Smooth muscle cell of the brain vasculature (primary cell): ENCODE measurements at places on chromosomes 2 and 18.

DNA sequence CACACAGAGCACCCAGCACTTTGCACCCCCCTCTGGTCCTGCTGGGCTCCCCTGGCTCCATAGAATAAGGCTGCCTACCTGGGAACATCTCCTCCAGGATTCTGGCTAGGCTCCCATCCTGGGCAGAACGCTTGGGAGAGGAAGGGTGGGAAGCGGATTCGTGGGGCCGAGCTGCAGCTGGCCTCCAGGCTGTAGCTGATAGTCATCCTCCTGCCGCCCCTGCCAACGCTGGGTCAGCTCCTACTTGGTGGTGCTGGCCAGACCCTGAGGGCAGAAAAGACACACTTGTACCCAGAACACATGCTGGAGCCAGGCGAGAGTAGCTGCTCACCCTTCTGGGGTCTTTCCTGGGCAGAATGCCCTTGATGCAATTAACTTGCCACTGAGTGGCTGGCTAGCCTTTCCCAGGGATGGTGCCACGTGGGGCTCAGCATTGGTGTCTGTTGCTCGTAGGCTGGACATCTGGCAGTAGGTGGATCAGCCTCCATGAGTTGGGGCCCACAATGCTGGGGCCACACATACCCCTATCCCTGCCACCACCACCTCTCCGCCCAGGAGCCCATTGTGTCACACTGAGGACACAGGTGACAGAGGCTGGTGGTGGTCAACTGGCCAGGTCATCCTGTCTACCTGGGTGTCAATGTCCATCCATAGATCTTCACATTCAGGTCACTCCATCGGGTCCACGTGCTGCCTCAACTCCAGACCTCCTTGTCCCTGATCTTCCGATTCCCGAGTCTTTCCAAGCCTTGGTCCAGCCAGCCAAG, 112.8 kb downstream of the NDUFA10 start:
- DNase-seq = no peak

DNA sequence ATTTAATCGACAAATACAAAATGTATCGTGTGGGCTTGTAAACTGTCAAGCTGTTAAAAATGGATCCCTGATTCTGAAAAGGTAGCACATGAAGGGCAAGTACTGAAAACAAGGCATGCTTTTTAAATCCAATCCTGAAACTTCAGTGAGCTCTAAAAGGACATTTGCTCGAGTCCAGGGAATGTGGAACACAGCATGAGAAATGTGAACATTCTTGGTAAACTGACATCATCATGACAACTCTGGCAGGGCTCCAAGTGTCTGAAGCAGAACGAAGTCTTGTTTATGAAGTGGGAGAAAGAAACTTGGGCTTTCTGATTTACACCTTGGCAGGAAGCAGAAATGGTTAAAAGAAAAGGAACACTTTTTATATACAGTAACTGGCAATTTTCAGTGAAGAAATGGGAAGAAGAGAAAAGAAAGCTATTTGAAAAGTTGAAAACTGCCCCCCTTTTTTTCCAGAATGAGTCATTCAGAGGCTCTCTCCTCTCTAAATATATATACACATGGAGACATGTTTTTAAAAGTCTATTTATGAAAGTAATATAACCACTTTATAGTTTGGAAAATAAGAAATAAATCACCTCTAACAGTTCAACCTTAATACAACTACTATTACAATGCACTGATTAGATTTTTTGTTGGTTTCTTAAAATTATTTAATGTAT, 120.8 kb downstream of the GAREM1 start:
- peak; percentile 96 for DNase-seq

- no peak for DNase-seq
These were observed 67.2 kb upstream of the HDAC4 start for GRCh38 chr2:239467956-239468490.

GRCh38 chr2:122639711-122640110, 884.3 kb downstream of the TSN start:
- DNase-seq = no peak

DNA sequence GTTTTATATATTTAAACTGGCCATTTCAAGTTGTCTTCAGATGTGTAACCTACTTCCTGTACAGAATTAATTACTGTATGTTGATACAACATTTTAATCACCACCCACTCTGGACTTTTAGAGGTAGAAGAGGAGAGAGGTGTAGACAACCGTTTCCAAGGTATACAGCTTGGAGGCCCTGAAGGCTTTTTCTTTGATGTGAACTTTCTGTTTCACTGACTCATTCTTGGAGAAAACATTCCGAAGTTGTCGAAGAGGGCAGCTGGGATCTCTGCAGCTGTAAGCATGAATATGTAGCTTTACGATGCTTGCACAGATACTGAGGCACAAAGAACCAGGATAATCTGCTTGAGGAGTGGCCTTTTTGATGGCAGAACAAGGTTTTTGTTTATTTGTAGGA, 137.0 kb downstream of the NCKAP5 start:
- DNase-seq = no peak

GRCh38 chr18:46909497-46909896, 7.8 kb downstream of the PIAS2 start:
- DNase-seq = no peak

GRCh38 chr2:102060047-102060446, 68.3 kb downstream of the IL1R2 start:
- DNase-seq = no peak
